ENCODE measurements at places on chromosomes 7 and 10. TPM values are rescaled to one million over a fixed set of nuclear protein-coding genes. Genes with fewer than 3 reads are reported as not detected.
A peak's percentile ranks its signal among the peaks of the same experiment; 100 is the strongest.

DNA sequence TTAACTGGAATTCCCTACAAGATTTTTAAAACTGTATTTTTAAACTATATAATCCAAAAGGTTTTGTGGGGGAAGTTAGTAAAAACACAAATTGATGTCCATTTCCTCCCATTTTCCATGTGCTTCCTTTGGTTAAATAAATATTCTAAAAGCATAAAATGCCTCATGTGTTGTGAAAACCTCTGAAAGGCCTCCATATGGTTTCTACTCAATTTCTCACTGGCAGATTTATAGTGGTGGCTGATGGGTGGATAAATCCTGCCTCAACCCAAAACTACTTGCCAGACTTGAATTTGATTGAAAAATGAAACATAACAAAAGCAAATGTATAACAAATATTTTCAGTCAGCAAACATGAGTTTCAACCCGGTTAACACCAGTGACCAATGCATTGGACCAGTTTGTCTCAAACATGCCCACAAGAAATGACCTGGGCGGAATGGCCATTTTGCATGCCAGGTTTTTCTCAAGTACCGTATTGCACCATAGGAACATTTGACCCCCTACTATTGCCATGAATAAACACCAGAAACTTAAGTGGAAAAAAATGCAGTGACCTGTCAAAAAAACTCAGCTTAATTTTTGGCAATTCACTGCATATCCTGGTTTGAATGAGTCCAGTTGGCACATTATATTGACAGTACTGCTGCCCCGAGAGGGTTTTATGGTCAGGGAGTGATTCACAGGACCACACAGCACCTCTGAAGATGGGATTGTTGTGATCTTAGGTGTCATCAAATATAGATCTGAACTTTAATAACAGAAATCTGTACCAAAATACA is 454.6 kb upstream of the ANKRD30A start:
- H3K4me1 ChIP-seq, result no peaks in the 10 kb centered on the region
- no peak overlapping the region for H3K4me3 ChIP-seq
- H3K36me3 ChIP-seq, result no peaks in the 10 kb centered on the region
- H3K27ac ChIP-seq, result no peak overlapping the region
- H3K27me3 ChIP-seq, result no peaks in the 10 kb centered on the region

- no peaks in the 10 kb centered on the region for H3K4me1 ChIP-seq
- no peak overlapping the region for H3K27ac ChIP-seq
- H3K27me3 ChIP-seq, result no peaks in the 10 kb centered on the region
These were observed 119.7 kb upstream of the KLF14 start for GRCh38 chr7:130853503-130854279.

- DNase-seq, result no peak
- H3K4me3 ChIP-seq, result no peak overlapping the region
- no peaks in the 10 kb centered on the region for H3K36me3 ChIP-seq
- peaks cover 13% of the 10 kb centered on the region for H3K27me3 ChIP-seq
- H3K27ac ChIP-seq, result no peak overlapping the region
- H3K4me1 ChIP-seq, result peaks cover 11% of the 10 kb centered on the region
These were observed 242.9 kb downstream of the PTEN start for GRCh38 chr10:88106366-88106765.

GRCh38 chr7:95716357-95717122 is 55.8 kb upstream of the DYNC1I1 start:
- no peak for DNase-seq
- H3K4me3 ChIP-seq, result no peak overlapping the region
- H3K27me3 ChIP-seq, result peaks cover 7% of the 10 kb centered on the region
- no peak overlapping the region for H3K27ac ChIP-seq

DNA sequence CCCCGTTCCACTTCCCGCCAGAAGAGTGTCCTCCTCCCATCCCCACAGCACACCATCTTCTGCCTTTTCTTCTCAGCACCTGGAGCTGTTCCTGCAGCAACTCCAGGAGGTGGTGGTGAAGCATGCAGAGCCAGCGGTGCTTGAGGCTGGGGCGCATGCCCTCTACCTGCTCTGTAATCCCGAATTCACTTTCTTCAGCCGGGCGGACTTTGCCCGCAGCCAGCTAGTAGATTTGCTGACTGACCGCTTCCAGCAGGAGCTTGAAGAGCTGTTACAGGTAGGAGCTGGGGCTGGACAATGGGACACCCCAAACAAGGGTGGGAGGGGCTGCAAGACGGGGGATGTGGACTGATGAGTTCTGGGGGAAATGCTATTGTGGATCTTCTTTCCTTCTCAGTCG is 19.1 kb upstream of the PVRIG start:
- H3K4me1 ChIP-seq, result peaks cover 5% of the 10 kb centered on the region
- no peaks in the 10 kb centered on the region for H3K27me3 ChIP-seq
- no peak overlapping the region for H3K27ac ChIP-seq

GRCh38 chr10:127243490-127244272 is 47.3 kb upstream of the INSYN2A start:
- H3K4me1 ChIP-seq, result no peaks in the 10 kb centered on the region
- peaks cover 10% of the 10 kb centered on the region for H3K27me3 ChIP-seq
- H3K36me3 ChIP-seq, result no peaks in the 10 kb centered on the region
- DNase-seq, result peak; percentile 52
- H3K27ac ChIP-seq, result no peak overlapping the region

DNA sequence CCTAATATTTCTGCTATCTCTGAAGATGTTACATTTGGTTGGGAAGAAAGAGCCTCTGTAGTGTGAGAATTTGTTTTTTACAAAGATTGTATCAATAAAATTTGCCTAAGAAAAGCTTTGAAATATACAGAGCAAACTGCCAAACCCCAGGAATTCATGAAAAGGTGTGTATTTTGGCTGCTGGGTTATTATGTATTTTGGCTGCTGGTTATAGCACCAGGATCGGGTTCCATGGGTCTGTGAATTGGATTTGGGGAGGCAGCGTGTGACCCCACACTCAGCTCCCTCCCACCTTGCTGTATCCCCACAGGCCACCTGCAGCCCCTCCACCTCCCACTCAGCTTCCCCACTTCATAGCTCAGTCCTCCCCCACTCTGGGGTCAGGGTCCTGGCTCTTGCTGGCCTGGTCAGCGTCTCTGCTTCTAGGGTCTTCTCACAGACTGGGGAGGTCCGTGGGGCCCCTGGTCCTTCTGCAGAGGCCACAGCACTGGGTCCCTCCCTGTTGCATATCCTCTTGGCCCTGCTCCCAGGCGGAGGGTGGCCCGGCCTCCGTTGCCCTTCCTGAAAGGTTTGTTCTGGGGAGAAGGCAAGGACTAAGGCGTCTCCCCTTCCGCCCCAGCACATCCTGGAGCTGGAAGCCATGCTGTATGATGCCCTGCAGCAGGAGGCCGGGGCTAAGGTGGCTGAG is 24.0 kb upstream of the DPYSL4 start:
- H3K4me1 ChIP-seq, result peaks cover 41% of the 10 kb centered on the region
- H3K36me3 ChIP-seq, result peaks cover 2% of the 10 kb centered on the region
- H3K4me3 ChIP-seq, result no peak overlapping the region
- peak overlapping the region; percentile 92 for H3K27ac ChIP-seq
- no peaks in the 10 kb centered on the region for H3K27me3 ChIP-seq

- H3K4me1 ChIP-seq, result no peaks in the 10 kb centered on the region
- no peaks in the 10 kb centered on the region for H3K27me3 ChIP-seq
- DNase-seq, result no peak
- H3K27ac ChIP-seq, result no peak overlapping the region
- no peak overlapping the region for H3K4me3 ChIP-seq
These were observed 171.4 kb upstream of the PPP2R2D start for GRCh38 chr10:131729361-131729760.

DNA sequence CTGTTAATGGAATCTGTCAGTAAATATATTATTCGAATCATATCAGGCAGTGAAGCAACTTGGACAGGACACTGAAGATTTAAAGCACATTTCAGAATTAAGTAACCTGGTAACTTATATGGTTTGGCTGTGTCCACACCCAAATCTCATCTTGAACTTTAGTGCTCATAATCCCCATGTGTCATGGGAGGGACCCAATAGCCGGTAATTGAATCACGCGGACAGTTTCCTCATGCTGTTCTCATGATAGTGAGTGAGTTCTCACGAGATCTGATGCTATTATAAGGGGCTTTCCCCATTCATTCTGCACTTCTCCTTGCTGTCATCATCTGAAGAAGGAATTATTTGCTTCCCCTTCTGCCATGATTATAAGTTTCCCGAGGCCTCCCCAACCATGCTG is 83.2 kb upstream of the COL1A2 start:
- H3K36me3 ChIP-seq, result no peaks in the 10 kb centered on the region
- H3K27me3 ChIP-seq, result no peaks in the 10 kb centered on the region
- H3K4me3 ChIP-seq, result no peak overlapping the region
- H3K4me1 ChIP-seq, result no peaks in the 10 kb centered on the region
- no peak overlapping the region for H3K27ac ChIP-seq

Gene NOS3
- 22.3 TPM for total RNA-seq

Gene ABCA13
- total RNA-seq, result 0.07 TPM

Gene PRPS1L1
- not detected for total RNA-seq

Gene RBP3
- total RNA-seq, result not detected

Gene SMARCD3
- total RNA-seq, result 2.5 TPM

Gene DPYSL4
- total RNA-seq, result 1.2 TPM
